ENCODE measurements at places on chromosomes 12 and 14.

DNA sequence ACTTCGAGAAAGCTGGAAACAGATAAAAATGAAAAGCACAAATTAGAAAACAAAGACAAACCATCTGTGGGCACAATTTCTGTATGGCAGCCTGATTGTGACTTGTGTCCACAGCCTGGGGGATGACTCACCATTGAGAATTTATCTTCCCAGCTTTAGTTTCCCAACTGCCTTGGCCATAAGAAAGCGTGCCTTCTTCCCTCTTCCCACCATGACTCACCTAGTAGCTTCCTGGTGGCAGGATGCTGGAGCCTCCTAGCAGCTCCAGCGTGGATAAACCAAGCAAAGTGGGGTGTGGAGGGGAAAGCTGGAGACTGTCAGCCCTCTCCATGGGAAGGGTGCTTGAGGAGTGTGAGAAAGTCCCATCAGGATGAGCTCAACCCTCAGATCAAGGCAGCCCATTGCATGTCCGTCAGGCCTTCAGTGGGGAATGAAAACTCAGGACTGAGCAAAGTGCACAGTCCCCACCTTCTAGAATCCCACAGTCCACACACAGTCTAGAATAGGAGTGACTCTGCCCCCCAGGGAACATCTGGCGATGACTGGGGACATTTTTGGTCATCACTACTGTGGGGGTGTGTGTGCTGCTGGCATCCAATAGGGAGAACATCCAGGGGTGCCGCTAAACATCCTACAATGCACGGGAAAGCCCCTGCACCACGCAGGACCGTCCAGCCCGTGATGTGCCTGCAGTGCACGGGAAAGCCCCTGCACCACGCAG lies 22.4 kb upstream of the SERPINA6 start:
- peak; percentile 86 for DNase-seq

DNA sequence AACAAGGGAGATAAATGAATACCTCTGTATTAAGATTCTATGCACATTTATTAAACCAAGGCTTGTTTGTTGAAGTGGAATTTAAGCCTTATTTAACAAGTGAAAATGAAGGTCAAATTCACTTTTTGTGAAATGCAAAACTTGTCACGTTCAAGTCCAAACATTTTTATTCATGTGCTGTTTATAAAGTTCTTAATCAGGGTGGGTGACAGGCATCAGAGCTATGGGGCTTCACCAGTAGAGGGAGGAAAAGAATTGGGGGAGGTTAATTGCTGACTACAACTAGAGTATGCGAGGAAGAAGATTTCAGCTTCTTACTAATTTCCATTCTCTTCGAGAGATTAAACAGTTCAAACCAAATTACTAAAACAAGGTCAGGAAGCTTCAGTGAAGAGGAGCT lies 9.7 kb downstream of the MOK start:
- peak; percentile 47 for DNase-seq

DNA sequence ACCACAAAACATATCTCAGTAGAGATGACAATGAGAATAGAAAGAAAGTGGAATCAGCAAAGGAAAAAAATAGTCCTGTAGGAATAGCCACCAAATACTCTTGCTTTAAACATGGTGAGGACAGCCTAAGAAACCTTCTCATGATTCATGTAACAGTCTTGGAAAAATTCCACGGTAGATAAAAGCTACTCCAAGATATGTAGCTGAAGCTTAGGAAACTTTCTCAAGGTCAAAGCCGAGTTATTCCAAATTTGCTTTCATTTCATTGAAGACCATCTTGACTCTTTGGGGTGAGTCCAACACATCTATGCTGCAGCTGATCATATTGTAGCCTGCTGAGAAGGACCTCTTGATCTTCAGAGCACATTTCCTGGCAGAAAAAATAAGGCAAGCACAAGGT lies 157.6 kb downstream of the PAH start:
- DNase-seq = no peak

DNA sequence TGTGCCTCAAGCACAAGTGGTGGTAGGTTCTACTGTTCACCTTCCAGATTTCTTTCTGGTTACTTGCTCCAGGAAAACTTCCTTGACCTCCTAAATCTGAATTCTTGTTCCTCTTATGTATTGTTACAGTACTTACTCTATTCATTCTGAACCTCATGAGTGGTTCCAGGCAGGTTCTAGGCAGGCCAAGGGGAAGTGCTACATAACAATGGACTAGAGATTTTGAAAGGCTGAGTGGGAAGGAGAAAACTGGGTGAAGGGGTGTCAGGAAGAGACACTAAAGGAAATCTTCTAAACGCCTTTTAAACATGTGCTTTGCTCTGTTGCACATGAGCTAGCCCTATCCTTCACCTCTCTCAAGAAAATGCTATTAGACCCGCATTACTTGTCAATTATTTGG lies 1.6 kb downstream of the YARS2 start:
- DNase-seq = no peak

DNA sequence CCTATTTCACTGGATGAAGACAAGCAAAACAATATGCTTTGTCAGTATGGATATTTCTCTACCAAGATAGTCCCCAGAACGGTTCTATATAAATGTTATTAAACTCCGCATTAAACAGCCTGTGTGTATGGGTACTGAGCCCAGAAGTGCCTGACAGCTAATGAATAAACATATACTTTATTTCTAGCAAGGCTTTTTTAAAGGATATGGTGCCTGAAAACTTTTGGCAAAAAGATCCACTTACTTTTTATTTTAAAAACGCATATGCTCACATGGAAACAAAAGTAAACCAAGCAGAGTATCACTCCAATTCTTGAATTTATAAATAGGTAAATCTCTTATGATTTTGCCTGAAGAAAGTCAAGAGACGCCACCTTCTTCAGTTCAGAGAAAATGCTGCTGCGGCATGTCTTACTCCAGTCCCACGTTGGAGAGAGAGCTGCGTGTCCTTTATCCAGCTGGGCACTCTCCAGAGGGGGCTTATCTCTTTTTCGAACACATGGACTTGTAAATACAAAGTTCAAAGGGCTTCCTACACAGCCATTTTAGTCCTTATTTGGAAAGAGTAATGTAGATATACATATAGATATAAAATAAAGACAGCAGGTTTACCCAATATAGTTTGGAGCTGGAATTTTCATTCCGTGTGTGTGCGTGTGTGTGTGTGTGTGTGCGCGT lies 264.2 kb downstream of the ADAMTS20 start:
- no peak for DNase-seq

GRCh38 chr12:82688596-82688995 lies 1.9 kb downstream of the TMTC2 start:
- DNase-seq = no peak

DNA sequence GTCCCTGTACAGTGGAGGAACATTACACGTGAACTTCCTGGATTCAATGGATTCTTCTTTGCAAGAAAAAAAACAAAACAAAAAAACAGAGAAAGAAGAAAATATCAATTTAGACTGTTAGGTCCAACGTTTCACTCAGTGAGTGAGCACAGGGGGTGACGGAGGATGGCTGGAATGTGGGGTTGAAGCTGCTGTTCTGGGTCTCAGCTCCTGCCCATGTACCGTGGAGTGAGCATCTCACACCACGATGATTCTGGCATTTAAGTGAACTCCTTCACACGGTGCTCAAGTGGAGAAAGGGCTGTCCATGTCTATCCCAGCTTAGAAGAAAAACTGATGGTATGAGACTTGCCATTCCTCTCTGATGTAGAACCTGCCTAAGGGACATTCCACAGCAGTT lies 23.2 kb downstream of the CCND2 start:
- no peak for DNase-seq

GRCh38 chr12:66035288-66035966 lies 95.1 kb downstream of the LLPH start:
- peak; percentile 74 for DNase-seq

GRCh38 chr14:88667555-88668273 lies 104.9 kb downstream of the ZC3H14 start:
- peak; percentile 70 for DNase-seq

DNA sequence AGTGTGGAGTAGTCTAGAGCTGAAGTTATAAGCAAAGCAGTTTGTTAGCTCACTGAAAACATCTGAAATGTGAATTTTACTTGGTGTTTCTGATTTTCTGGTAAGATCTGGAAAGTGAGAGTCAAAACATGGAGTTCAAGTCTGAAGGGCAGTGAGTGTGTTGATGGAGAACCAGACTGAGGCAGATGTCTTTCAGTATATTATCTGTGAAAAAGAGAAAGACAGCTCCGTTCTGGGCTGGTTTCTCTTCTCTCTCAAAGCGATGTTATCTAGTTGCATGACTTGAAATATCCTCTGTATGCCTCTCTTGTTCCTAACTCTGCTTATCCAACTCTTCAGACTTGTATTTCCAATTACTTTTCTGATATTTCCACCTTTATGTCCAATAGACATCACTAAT lies 381.9 kb upstream of the RGS6 start:
- DNase-seq = no peak

DNA sequence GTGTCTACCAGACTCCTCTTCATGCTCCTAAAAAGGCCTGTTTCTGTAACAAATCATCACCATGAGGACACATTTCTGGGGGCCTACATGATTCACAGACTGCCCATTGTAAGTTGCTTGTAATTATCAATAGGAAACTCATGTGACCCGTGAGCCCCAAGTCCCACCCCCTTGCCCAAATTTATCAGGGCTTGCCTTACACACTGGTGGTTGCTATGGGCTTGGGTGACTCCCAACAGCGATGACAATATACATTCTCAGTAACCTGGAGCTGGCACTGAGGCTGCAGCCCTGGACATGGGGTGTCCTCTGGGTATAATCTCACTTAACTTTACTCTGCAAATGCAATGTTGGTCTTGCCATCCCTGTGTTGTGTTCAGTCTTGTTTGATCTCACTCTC lies 149.2 kb downstream of the NRXN3 start:
- no peak for DNase-seq

DNA sequence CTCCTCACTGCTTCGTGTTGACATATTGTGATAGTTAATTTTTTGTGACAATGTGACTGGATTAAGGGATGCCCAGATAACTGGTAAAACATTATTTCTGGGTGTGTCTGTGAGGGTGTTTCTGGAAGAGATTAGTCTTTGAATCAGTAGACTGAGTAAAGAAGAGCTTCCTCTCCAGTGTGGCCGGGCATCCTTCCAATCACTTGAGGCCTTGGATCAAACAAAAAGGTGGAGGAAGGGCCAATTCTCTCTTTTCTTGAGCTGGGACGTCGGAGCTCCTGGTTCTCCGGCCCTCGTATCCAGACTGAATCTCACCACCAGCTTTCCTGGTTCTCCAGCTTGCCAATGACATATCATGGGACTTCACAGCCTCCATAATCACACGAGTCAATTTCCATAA lies 240.4 kb downstream of the CHST11 start:
- DNase-seq = no peak

- no peak for DNase-seq
These were observed 129.5 kb downstream of the SLC38A6 start for GRCh38 chr14:61110316-61111082.

GRCh38 chr14:51879170-51879569 lies 18.8 kb downstream of the GNG2 start:
- no peak for DNase-seq

GRCh38 chr14:94542811-94543440 lies 18.3 kb upstream of the SERPINA4 start:
- no peak for DNase-seq

GRCh38 chr12:82687021-82688011 lies 610 bp downstream of the TMTC2 start:
- DNase-seq = peak; percentile 28

GRCh38 chr12:130142736-130143135 lies 19.5 kb upstream of the FZD10 start:
- DNase-seq = no peak

GRCh38 chr12:59867055-59867454 lies 271.2 kb downstream of the SLC16A7 start:
- no peak for DNase-seq

DNA sequence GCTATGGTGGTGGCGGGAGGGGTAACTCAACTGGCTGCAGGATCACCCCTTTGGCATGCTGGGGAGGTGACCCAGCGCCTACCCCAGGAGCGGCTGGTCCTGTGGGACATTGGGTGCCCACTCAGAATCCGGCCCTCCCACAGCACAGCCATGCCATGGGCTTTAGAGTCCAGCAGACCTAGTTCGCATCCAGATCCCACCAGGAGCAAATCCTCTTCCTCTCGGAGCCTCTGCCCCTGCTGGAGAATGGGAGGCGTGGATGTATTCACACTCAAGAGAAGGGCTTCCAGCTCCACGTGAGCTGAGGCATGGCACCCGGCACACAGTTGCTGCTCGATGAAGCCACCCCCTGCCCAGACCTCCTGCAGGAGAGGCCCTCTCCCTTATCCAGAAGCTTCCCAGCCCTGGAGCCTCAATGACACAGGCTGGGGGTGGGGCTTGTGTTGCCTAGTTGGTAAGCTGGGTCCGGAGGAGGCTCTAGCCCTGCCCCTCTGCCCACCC lies 17.7 kb downstream of the FAM222A start:
- no peak for DNase-seq

DNA sequence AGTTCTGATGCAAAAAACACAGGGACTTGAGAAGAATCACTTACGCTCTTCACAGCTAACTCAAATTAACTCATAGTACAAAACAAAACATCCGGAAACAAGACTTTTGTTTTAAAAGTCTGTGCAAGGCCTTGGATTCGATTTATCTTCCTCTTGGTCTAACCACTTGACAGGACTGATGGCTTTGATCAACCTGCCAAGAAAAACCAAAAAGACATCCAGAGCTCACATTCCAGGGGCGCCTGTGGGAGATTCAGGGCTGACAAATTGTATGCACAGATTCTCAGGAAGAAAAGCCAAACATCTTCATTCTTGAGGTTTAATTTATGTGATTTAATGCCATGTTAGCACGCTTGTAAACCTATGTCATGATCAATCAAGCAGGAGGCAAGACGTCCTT lies 129.1 kb upstream of the TMCC3 start:
- DNase-seq = peak; percentile 96

DNA sequence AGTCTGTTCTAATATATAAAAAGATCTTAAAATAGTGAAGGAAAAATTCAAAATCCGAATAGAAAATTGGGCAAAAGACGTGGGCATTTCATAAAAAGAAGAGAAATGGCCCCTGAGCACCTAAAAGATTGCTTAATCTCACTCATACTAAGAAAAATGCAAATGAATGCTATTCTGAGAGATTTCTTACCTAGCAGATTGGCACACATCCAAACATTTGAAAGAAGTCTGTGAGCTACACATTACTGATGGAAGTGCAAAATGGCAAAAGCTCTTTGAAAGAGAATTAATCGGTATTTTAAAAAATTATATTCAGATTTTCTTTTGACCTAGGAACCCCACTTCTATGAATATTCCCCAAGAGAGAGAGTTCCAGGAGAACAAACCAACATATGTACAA lies 280.4 kb upstream of the GARIN6 start:
- no peak for DNase-seq

Data from astrocyte of the spinal cord (primary cell).